ENCODE measurements at places on chromosomes 2 and 18.

DNA sequence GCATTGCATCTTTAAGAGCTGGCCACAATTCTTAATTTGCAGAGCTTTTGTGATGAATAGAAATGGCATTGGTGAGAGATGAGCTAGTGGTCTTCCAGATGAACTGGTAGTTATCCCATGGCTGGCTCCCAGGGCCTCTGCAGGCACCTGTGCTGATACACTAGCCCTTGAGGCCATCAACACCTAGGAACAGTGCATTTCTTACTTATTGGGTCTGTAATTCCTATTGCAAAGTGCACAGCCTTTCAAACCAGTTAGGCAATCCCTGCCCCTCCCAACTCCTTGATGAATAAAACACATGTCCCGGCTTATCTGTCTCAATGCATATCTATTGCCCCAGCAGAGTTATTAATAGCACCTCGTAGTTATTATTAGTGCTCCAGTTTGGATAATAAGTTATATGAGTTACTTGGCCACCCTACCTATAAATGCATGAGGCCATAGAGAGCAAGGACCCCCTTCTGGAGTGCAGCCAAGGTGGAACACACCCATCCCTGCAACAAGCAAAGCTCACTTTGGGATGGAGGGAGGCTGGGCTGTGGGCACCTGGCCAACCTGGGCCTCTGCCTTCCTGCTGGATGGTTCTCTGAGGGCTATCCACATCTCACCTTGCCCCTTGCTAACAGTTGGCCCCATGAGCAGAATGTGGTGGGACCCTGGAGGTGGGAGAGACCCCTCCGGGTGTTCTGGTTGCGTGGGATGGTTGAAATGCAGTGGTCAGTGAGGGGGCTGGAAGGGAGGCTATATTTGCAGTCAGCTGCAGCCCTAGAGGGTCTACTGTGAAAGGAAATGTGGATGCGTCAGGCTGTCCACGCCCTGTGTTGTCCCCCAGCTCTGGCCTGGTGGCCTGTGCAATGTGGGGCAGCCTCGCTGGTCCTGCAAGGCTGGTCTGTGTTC lies 455.9 kb upstream of the HS6ST1 start:
- no peak for DNase-seq

GRCh38 chr2:220998156-220998555 lies 573.9 kb downstream of the EPHA4 start:
- DNase-seq, result no peak

GRCh38 chr18:36402765-36403396 lies 105.4 kb downstream of the FHOD3 start:
- DNase-seq, result no peak

GRCh38 chr2:97733341-97734035 lies 20.1 kb downstream of the ZAP70 start:
- DNase-seq, result no peak

- no peak for DNase-seq
Measured at GRCh38 chr2:43125090-43125998, 101.1 kb downstream of the ZFP36L2 start.

GRCh38 chr2:111066062-111066593 lies 54.6 kb upstream of the BCL2L11 start:
- DNase-seq, result no peak

GRCh38 chr2:214361116-214361515 lies 49.7 kb upstream of the VWC2L start:
- no peak for DNase-seq

GRCh38 chr2:152307863-152308262 lies 27.1 kb upstream of the FMNL2 start:
- no peak for DNase-seq

DNA sequence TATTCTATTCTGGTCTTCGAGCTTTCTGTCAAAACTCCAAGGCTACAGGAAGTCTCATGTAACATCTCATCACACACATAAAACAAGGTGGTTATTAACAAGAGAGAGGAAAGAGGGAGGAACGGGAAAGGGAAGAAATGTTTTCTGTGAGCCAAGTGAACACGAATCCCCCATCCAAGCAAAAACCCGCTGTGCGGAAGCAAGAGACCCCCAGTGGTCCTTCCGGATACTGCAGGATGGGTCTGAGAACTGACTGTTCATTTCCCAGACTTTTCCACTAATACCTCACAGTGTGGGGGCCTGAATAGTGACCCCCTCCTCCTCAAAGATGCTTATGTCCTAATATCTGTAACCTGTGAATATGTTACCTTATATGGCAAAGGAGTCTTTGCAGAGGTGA lies 19.0 kb upstream of the DIPK1C start:
- no peak for DNase-seq

GRCh38 chr2:158969162-158969714 lies 798 bp downstream of the TANC1 start:
- DNase-seq, result peak; percentile 19

DNA sequence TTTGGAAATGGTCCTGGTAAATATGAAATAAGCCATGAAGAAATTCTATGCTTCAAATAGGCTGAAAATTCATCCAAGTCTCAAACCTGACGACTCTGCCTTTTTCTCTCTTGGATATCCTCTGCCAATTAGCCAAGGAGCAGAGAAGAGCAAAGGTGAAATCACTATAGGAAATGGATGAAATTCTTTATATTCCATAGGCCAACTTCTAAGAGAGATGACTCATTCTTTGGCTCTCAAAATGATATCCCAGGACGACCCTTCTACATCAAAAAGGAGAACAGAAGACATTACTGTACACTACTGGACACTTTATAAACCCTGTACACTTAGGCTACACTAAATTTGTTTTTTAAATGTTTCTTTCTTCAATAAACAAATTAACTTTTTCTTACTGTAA lies 22.7 kb downstream of the PDE1A start:
- peak; percentile 22 for DNase-seq

DNA sequence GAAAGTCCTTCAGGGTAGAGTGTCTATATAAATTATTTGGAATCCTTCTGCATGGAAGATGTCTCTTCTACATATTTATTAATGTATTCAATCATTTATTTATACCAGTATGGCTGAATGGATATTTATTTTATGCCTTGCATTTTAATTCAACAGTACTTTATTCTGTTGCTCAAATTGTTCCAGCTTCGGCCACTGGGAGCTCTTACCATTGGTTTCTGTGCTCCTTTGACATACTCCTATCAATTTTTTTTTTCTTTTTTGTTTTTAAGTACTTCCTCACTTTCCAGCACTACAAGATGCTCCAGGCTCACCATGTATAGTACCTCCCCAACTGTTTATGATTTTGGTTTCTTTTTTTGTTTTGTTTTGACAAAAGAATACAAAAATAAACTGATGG lies 39.4 kb upstream of the WIPF1 start:
- no peak for DNase-seq

- peak; percentile 64 for DNase-seq
Measured at GRCh38 chr2:46216213-46216612, 81.0 kb upstream of the EPAS1 start.

- DNase-seq, result no peak
Measured at GRCh38 chr2:112029164-112029563, 25.9 kb upstream of the TMEM87B start.

DNA sequence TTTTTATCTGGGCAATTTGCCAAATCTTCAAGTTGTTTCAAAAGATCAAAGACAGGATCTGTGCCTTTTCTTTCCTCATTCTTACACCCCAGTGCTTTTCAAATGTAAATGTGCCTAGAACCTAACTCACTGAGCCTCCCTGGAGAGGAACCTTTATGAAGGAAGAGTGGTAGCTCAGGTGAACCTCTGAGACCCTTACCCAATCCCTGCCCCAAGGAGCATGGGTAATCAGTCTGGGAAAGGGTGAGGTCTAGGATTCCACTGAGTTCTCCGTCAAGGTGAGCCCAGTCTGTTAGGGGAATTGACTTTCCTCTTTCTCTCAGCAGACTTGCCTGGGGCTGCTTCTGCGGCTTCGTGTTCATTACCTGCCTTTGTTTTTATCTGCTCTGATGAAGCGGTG lies 88.1 kb upstream of the MAP4K4 start:
- DNase-seq, result no peak

GRCh38 chr2:189726271-189726670 lies 36.3 kb downstream of the OSGEPL1 start:
- no peak for DNase-seq

DNA sequence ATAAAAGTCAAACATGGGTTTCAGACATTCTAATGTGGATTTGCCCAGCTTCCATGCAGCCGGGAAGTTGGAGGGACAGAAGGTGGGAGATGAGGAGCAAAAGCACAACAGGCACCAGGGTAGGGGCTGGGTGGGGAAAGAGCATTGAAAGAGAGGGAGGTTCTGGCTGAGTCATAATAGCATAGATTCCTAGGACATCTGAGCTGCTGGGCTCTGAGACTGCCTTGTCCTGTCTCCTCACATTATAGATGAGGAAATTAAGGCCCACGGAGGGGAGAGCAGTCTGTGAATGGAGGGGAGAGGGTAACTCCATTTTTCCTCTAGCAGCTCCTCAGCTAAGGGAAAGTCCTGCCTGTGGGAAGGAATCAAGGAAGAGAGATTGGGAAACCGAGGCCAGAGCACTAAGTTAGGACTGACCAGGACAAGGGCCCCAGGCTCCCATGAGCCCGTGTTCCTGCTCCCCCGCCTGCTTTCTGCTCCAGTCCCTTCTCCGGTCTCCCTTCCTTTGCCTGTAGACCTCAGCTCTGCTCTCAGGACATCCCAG lies 26.2 kb downstream of the SH2D6 start:
- no peak for DNase-seq

- no peak for DNase-seq
Measured at GRCh38 chr2:123917241-123917640, 107.8 kb upstream of the CNTNAP5 start.

GRCh38 chr2:52395912-52396311 lies 1364.0 kb upstream of the NRXN1 start:
- no peak for DNase-seq

DNA sequence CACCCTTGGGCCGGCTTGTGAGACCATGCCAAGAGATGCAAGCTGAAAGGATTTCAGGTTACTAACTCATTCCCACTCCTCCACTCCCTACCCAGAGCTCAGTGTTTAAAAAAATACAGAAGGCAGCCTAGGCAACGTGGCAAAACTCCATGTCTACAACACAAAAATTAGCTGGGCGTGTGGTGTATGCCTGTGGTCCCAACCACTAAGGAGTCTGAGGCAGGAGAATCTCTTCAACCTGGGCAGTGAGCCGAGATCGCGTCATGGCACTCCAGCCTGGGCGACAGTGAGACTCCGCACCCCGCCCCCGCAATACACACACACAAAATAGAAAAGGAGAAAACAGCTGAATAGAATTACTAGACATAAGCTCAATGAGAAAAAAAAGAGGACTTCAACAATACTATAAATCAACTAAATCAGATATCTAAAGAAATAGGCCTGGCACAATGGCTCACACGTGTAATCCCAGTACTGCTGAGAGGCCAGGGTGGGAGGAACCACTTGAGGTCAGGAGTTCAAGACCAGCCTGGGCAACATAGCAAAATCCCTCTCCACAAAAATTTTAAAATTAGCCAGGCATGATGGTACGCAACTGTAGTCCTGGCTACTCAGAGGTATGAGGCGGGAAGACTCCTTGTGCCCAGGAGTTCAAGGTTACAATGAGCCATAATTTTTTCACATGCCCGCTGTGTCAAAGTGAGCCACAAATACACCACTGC lies 10.1 kb downstream of the IWS1 start:
- peak; percentile 97 for DNase-seq

DNA sequence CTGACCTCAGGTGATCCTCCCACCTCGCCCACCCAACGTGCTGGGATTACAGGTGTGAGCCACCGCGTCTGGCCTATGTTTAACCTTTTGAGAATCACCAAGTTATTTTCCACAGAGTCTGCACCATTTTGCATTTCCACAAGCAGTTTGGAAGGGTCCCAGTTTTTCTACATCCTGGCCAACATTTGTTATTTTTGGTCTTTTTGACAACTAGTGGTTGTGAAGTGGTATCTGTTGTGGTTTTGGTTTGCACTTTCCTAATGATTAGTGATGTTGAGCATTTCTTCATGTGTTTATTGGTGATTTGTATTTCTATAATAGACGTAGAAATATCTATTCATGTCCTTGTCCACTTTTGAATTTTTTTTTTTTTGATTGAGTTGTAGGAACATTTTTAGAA lies 67.9 kb downstream of the BIRC6 start:
- no peak for DNase-seq

DNA sequence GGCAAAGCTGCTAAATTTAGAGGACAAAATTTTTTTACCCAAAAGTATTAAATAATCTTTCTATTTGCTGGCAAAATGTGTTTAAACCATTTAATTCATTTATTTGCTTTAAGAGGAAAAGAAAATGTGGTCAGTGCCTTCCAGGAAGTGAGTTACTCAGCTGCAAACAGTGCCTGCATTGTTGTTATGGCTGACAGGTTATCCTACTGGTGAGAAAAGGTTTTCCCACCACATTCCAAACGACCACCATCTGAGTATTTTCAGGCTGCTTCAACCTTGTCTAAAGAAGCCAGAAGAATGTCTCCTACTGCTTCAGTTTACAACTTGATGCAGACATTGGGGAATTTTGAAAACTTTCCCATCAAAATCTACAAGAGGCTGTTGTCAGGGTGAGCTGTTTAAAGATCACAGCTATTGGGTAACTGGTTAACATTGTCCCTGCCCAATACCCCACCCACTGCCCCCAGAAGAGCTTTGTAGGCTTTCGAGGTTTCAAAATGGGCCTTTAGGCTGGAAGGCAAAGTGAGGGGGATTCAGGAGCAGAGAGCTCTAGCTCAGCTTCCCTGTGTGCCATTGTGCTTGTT lies 461.3 kb upstream of the FANCL start:
- DNase-seq, result peak; percentile 49

- DNase-seq, result no peak
Measured at GRCh38 chr2:236946871-236947270, 138.8 kb upstream of the COPS8 start.

GRCh38 chr2:6454286-6454990 lies 411.3 kb downstream of the CMPK2 start:
- DNase-seq, result no peak

DNA sequence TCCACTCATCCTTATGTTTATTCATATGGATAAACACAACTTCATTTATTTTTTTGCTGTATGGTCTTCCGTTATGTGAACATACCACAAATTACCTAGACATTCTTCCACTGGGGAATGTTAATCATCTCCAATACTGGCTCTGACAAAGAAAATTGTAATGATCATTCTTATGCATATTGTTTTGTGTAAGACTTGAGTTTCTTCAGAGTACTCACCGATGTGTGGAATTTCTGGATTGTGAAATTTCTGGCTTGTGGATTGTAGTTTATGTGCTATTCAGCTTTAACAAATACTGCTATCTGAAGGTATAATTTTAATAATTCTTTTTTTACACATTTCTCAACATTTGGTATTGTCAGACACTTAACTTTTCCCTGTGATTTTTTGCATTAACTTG lies 212.2 kb upstream of the THUMPD2 start:
- no peak for DNase-seq

GRCh38 chr18:11955239-11956029 lies 25.9 kb upstream of the IMPA2 start:
- DNase-seq, result peak; percentile 83

GRCh38 chr2:10058251-10059015 lies 15.1 kb downstream of the KLF11 start:
- DNase-seq, result no peak

GRCh38 chr18:40832362-40832761 lies 1122.7 kb upstream of the PIK3C3 start:
- DNase-seq, result peak; percentile 39

DNA sequence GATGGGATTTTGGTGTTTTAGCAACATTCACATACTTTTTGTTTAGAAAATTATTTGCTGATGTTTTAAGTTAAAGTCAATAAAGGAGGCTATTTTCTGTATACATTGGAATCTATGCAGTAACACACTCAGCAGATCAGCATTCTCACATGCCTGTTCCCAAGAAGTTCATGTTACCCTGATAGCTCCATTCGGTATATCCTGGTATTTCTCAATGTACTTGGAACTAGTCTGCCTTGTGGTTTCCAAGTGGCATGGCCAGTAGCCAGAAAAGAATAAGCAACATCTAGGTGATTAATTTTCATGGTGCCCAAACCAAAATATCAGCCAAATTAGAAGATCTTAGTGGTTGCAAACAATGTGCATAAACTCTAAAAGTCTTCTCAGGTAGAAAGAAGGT lies 5.2 kb upstream of the NCAPH start:
- DNase-seq, result peak; percentile 82

Data from M059J (cell line).